CD8-positive, alpha-beta T cell (primary cell): ENCODE measurements at places on chromosomes 6 and 20. TPM values are rescaled to one million over a fixed set of nuclear protein-coding genes. Genes with fewer than 3 reads are reported as not detected.

Gene GJA1
- not detected for total RNA-seq

Gene MATN4
- total RNA-seq = not detected

Gene HLA-DMA
- 25.9 TPM for total RNA-seq

Gene CAP2
- total RNA-seq = not detected

Gene NMBR
- total RNA-seq = not detected
